Aorta (tissue), 5 donors: ENCODE measurements at places on chromosomes 6 and 20.

GRCh38 chr6:137510923-137511322 is 16.7 kb upstream of the OLIG3 start:
- no peak for DNase-seq

GRCh38 chr6:20943040-20943627 is 408.9 kb downstream of the CDKAL1 start:
- no peak for DNase-seq

- DNase-seq, result no peak
These were observed 4.7 kb upstream of the TBC1D32 start for GRCh38 chr6:121338956-121339355.

GRCh38 chr6:53236241-53236640 is 87.6 kb upstream of the GCM1 start:
- no peak for DNase-seq

DNA sequence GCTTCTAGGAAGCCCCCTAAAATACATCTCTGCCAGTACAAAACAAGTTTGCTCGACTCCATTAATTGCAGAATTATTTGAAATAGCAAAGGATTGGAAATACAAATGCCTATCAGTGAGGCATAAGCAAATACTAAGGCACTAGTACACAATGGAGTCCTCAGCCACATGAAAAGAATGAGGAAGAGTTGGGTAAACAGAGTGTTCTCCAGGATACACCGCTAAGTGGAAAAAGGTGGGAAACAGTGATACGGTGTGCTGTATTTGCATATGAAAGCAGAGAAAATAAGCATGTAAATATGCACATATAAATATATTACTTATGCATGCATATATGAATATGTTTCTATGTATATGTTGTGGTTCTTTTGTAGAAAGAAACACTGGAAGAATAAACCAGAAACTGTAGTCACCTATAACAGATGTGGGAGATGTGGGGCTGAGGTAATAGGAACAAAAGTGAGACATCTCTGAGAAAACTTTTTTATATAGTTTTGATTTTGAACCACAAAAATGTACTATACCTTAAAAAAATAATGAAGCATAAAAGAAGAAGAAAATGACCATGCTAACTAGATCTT is 143.4 kb upstream of the MYLIP start:
- DNase-seq, result no peak

DNA sequence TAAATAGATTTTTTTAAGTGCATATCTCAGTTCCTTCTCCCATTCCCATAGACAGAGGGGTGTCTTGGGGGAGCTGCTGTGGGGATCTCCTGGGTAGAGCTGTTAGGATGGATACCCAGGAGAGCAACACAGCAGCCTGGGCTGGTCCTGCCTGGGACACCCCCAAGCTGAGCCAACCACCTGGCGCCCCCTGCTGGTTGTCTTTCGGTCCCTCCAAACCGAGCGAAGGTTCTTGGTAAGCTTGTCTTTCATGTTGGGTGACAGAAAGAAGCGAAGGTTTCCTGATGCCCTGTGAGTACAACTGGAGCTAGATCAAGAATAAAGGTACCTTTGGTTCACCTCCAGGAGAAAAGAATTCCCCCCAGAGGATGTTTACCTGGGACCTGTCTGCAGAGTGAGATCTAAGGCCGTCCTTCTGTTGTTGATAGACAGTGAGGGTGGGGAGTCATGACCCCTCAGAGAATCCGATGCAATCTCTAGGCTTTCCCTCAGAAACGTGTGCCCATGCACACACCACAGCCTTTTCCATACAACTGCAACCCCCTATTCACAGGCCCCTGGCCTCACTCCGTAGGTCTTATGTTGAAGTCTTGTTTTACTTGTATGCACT is 50.8 kb downstream of the SNX9 start:
- peak; percentile 81 for DNase-seq

- no peak for DNase-seq
These were observed 48.4 kb downstream of the USP49 start for GRCh38 chr6:41846666-41847237.

- no peak for DNase-seq
These were observed 115.3 kb downstream of the COL12A1 start for GRCh38 chr6:75090576-75090975.
